Muscle of leg (tissue), 16 donors: ENCODE measurements at places on chromosomes 5 and 9.

DNA sequence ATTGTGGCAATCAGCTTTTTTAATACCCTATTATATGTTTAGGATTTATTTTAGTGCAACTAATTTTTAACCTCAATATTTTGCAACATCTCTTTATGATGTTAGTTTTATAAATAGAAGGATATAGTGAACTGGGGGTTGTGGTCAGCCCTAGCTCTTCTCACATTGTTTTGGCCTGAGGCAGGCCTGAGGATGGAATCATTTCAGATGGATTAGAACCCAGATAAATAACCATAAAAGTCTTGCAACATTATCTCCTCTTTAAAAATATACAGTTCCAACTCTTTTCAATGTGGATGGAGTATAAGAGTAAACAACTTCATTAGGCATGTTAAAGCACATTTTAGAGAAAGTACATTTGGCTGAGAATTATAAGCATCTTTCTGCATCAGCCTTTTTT lies 522.7 kb downstream of the NR2F1-AS1 start:
- no peak overlapping the region for H3K27ac ChIP-seq
- H3K27me3 ChIP-seq = no peaks in the 10 kb centered on the region
- no peaks in the 10 kb centered on the region for H3K4me1 ChIP-seq
- H3K36me3 ChIP-seq = no peaks in the 10 kb centered on the region

GRCh38 chr5:82802954-82803353 lies 274.2 kb downstream of the TMEM167A start:
- DNase-seq = no peak
- H3K27me3 ChIP-seq = no peaks in the 10 kb centered on the region
- H3K36me3 ChIP-seq = no peaks in the 10 kb centered on the region
- no peaks in the 10 kb centered on the region for H3K4me1 ChIP-seq

GRCh38 chr5:91235271-91235694 lies 147.8 kb downstream of the ARRDC3 start:
- H3K4me1 ChIP-seq = peaks cover 5% of the 10 kb centered on the region
- H3K36me3 ChIP-seq = no peaks in the 10 kb centered on the region
- peak overlapping the region; percentile 54 for H3K27ac ChIP-seq
- no peaks in the 10 kb centered on the region for H3K27me3 ChIP-seq
- peak; percentile 92 for DNase-seq

DNA sequence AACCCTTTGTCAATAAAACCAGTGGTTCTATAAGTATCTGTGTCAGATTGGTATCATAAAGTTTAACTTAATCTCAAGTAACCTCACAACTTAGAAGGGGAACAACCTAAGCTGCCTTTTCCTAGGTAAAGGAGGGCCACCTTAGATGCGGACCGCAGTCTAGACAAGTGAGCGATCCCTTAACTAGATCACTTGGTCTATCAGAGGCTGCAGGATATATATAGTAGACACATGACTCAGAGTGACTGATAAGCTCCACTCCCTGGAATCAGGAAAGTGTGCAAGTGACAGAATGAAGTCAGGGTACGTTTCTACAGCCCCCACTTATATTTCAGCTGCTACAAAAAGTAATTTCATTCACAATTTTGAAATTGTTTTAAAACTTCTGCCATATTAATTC lies 7.4 kb downstream of the REEP5 start:
- peaks cover 2% of the 10 kb centered on the region for H3K4me1 ChIP-seq
- DNase-seq = no peak
- no peak overlapping the region for H3K4me3 ChIP-seq

DNA sequence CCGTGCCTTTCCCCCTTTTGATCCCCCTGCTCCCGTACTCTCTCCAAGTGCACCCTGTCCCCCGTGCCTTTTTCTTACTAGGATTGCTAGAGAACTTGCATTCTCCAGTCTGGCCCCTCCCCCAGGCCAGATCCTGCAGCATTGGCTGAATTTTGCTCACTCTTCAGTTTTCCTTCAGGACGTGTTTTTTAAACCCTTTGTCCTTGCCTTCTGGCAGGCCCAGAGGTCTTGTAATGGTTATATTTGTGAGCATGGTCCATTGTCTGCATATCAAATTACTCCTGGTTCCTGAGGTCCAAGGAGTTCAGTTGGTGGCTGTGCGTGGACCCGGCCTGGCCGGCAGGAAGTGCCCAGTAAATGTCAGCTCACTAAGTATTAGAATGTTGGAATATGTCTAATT lies 606 bp downstream of the TBC1D13 start:
- peak overlapping the region; percentile 99 for H3K4me3 ChIP-seq
- H3K27me3 ChIP-seq = no peaks in the 10 kb centered on the region
- DNase-seq = peak; percentile 46
- peak overlapping the region; percentile 84 for H3K27ac ChIP-seq
- peaks cover 36% of the 10 kb centered on the region for H3K36me3 ChIP-seq

DNA sequence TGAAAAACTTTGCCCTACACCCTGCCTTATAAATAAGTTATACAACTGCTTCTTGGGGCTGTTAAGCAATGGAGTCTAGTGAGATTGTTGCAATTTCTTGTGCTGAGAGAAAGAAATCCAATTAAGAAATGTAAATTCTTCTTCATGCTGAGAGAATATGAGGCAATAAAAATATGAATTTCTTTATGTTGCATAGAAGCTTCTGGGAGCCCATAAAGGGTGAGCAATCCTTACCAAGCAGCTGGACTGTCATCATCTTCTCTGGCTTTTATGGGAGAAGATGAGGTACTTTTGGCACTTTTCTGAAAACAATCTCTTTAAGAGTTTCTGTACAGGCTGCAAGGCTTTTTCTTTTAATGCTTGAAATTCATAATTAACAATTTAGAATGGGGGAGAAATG lies 204.3 kb downstream of the DMRTA1 start:
- H3K4me1 ChIP-seq = no peaks in the 10 kb centered on the region
- no peak overlapping the region for H3K27ac ChIP-seq
- no peak overlapping the region for H3K4me3 ChIP-seq
- no peak for DNase-seq
- H3K27me3 ChIP-seq = no peaks in the 10 kb centered on the region

DNA sequence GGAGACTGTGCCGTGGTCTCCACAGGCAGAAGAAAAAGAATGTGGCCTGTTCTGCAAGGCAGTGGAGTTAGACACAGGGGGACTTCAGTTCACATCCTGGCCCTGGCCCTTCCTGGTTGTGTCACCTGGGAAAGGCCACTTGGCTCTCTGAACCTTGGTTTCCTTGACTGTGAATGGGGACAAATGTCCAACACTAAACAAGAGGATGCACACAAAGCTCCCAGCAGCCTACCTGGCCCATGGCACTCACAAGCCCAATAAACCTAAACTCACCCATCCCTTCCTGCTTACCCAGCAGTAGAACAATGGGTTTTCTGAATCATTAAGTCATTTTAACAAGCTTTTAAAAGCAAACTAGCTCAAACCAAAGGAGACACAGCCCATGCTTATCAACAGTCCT lies 103.9 kb downstream of the FRMD3 start:
- H3K36me3 ChIP-seq = no peaks in the 10 kb centered on the region
- DNase-seq = no peak
- H3K4me1 ChIP-seq = peaks cover 16% of the 10 kb centered on the region
- H3K4me3 ChIP-seq = no peak overlapping the region
- no peak overlapping the region for H3K27ac ChIP-seq

GRCh38 chr5:11684607-11685006 lies 219.6 kb downstream of the CTNND2 start:
- DNase-seq = peak; percentile 26
- no peaks in the 10 kb centered on the region for H3K27me3 ChIP-seq
- no peak overlapping the region for H3K27ac ChIP-seq
- no peaks in the 10 kb centered on the region for H3K4me1 ChIP-seq
- H3K4me3 ChIP-seq = no peak overlapping the region
